ENCODE measurements at places on chromosomes 2 and 18.

DNA sequence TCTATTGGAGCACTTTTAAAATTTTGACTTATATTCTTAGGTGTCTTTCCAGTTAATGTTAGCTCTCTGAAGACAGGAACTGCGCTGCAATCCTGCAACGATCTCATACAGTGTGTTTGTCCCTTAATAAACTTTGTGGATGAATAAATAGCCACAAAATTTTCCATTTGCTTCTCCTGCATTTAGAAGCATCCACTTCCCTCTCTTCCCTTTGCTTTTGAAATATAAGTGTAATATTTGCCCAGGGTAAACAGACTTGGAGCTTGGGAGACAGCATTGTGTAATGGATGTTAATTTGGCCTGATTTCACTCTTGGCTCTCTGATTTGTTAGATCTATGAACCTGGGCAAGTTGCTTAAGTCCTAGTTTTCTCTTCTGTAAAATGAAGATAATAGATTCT lies 58.2 kb upstream of the CD28 start:
- no peak for DNase-seq

- no peak for DNase-seq
These were observed 15.6 kb upstream of the WDR75 start for GRCh38 chr2:189425676-189426075.

- no peak for DNase-seq
These were observed 66.7 kb downstream of the DNMT3A start for GRCh38 chr2:25274868-25275574.

DNA sequence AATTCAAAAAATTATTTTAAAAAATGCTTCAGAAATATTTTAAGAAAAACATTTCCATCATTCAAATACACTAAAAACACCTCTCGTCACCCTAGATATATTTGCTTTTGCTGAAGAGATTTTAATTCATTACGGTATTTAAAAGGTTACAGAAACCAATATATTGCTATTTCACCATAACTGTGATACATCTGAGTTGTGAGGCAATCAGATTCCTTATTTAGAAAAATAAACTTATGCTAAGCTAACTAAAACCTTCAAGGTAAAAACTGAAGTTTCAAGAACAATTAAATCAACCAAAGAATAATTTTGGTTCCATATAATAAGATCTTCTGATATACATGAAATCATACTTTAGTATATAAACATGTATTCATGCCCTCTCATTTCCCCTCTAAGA lies 32.8 kb downstream of the PELI1 start:
- DNase-seq: no peak

DNA sequence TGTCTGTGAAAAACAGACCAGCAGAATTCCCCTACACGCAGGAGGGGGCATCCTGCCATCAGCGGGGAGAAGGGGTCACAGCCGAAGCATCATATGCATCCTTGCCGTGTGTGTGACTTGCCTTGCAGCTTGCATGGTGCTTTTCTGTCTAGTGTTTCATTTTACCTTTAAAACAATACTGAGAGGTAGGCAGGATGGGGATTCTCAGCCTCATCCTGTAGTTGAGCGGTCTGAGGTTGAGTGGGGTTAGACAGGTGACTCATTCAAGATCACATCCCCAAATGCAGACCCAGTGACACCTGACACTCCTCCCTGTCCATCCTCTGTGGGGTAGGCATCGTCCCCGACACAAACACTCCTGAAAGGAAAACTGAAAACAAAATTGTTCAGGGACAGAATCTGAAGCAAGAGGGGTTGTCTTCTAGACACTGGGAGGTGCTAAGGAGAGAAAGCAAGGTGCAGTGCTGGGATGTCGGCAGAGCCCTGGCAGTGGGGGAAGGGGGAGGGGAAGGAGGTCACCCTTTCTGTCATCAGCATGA lies 7.9 kb downstream of the ARL4C start:
- no peak for DNase-seq

DNA sequence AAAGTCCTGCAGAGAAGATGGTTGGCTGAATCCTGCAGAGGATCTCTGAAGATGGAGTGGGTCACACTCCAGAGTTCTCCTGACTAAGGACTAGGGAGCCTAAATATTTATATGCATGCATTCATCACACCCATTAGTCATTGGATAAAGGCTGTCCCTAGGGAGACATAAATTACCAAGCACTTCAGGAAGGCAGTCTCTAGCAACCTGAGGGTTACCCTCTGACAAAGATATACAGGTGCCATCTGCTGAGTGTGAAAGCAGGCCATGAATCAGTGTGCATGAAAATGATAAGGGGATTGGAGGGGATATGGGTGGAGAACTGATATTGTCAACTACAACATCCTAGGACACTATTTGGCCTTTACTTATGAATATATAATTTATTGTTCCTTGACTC lies 294.8 kb upstream of the DDX18 start:
- DNase-seq: no peak

GRCh38 chr2:70995426-70995729 lies 705 bp upstream of the TEX261 start:
- no peak for DNase-seq

GRCh38 chr2:157469726-157470125 lies 25.8 kb upstream of the CYTIP start:
- no peak for DNase-seq

Measured in activated CD8-positive, alpha-beta memory T cell treated with anti-CD3 and anti-CD28 coated beads for 48 hours (primary cell).